ENCODE measurements at places on chromosomes 1 and 21.

- no peak for DNase-seq
These were observed 172.4 kb downstream of the PSMG1 start for GRCh38 chr21:39010629-39011404.

DNA sequence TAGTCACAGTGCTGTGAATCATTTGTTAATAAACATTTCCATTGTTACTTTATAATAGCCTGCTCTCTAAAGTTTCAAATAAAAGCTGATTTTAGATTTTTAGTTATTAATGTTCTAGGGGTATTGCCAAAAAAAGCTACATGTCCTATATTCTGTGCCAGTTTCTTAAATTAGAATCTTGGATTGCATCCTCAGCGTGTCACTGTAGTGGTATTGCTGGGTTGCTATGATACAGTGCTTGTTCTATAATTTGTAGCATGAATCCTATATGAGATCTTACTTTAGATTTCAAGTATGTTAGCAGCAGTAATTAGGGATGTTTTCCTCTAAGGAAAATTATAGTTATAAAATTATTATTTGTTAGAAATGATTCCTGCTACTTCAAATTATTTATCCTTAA, 16.4 kb downstream of the PPP2R5A start:
- DNase-seq: no peak

- DNase-seq: no peak
These were observed 39.5 kb downstream of the IER5 start for GRCh38 chr1:181127898-181128453.

DNA sequence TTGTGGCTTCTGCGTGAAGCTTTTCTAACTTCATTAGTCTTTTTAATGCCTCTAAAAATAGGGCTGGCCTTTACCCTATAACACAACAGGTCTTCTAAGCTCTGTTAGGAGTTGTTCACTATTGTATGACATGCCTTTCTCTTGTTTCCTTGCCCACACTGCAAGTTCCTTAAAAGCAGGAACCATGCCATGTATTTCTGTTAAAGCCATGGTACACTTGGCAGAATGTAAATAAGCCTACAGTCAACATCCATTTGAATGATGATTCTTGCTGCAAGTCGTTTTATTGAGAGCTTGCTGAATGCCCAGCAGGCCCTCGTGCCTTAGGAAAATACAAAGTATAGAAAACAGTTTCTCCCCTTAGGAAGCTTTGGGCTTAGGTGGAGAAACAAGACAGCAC, 214.6 kb downstream of the DUSP10 start:
- DNase-seq: no peak

GRCh38 chr1:23571465-23571864, 12.2 kb upstream of the ID3 start:
- DNase-seq: no peak

DNA sequence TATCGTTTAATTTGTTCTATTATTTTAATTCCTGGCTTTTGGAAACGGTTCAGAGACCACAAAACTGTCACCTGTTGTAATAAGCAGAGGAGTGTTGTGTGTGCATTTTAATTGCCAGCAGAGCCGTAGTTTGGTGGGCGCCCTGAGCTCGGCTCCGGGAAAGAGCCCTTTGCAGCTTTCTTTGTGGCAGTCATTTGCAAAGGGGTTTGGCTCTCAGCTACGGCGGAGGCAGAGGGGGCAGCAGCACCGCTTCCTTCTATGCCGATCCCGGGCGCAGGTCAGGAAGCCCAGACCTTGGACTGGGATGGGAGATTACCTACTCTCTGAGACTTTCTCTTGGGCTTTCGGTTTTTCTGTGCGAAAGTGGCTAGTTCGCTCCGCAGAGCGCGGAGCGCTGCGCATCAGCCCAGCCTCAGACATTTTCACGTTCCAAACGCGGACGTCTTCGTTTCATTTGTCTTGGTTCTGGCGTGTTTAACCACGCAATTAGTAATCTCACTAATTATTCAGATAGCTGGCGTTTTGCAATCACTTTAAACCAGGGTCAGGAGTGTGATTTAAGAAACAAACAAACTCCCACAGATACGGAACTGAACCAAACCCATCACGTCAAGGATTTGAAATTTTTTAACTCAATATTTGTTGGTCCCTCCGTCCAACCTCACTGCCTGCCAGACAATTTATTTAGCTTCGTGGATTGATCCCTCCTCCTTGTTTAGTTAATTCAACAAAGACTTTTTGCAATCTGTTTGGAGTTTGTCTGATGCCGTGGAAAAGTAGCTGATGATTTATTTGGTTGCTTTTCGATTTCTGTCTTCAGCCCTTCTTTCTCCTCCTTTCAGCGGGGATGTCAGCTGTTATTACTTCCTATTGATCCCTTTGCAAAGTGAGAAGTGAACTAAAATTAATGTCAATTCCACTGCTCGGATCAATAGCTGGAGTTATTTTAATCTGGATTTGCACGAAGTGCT, 3.9 kb downstream of the RNF220 start:
- DNase-seq: no peak

- DNase-seq: no peak
These were observed 32.7 kb downstream of the TM2D1 start for GRCh38 chr1:61692155-61692800.

- no peak for DNase-seq
These were observed 263.1 kb downstream of the GRIK3 start for GRCh38 chr1:36771240-36771639.

DNA sequence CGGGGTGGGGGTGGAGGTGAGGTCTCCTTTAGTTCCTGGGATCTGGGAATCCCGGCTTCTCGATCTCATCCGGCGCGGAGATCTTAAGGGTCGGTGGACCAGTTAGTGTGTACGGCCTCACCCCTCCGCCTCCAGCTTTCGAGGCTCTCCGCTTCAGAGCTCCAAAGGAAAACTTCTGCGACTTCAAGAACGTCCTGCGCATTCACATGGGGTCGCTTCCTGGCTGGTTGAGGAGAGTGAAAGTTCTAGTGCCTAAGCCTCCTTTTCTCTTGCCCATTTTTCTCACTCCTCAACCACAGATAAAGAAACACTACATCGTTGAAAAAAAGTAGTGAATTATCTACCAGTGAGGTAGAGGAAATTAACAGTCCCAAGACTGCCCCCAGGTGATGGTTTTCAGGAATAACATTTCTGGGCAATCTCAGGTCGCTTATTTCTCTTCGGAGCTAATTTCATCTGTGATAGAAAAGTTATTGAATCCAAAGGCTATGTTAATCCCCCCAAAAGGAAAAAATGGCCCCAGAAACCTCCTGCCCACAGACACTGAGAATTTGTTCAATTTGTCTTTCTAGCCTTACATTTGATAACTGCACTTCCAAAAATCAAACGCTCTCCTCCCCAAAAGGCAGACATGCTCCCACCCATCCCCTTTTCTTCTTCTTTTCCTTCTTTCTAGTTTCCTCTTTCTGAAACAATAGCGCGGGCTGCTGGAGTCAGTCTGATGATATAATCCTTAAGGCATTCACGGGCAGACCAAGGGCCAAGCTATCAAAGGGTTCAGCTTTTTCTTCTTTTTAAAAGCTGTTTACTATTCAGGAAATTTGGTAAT, 20.6 kb upstream of the TBX15 start:
- no peak for DNase-seq

- no peak for DNase-seq
These were observed 220.7 kb upstream of the C1orf174 start for GRCh38 chr1:4120557-4121292.

GRCh38 chr1:161440312-161440894, 64.9 kb upstream of the FCGR2A start:
- no peak for DNase-seq

GRCh38 chr1:3274972-3275371, 179.5 kb upstream of the ARHGEF16 start:
- DNase-seq: no peak

- no peak for DNase-seq
These were observed 6.4 kb downstream of the ITGB2 start for GRCh38 chr21:44914176-44914874.

- no peak for DNase-seq
These were observed 388.7 kb downstream of the USH2A start for GRCh38 chr1:216034506-216034905.

GRCh38 chr1:18929686-18930085, 26.8 kb downstream of the IFFO2 start:
- no peak for DNase-seq

DNA sequence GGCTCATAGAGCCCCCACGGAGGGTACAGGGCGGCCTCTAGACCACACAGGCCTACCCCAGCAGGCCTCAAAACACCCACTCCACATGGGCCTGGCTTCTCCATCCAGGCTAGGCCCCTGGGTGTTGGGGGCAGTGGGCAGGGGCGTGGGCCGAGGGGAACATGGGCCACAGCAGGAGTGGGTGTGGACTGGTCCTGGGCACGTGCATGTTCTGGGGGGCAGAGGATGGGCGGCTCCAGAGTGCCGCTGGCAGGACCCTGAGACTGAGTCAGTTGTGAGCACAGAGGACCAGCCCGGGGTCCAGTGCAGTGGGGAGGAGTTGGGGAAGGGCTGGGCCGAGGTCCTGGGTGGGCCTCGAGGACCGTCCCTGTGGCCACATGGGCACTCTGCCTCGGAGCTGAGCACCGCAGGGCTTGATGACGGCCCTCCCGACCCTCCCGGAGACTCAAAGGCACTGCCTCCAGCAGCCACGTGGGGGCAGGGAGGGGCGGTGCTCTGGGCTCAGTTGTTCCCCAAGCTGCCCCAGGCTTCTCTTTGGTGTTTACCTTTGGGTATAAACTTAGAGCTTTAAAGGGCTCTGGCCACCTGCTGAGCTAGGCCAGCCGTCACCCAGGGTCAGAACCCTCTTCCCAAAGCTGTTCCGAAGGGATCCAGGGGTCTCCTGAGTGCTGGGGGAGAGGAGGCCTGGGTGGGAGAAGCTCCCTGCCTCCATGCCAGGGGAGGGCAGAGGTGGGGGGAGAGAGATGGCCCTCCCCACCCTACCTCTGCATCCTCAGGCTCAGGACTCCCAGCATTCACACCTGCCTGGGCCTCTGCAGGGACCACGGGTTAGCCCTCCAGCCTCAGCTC, 79.9 kb downstream of the MORN1 start:
- DNase-seq: peak; percentile 44

DNA sequence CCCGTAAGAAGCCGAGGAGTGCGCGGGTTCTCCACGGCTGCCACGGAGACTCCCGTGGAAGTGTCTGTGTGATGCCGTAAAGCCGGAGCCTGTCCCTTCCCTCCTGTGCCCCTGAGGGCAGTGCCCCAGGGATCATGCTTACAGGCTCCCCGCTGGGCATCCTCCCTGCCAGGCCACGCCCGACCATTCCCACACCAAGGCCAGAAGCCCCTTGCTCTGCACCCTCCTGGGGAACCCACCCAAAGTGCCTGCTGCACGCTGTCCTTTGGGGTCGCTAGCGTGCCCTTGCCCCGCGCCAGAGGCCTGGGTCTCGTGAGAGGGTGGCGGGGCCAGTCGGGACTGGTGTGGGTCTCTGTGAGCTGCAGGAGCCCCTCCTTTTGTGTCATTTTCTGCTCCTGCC, 228.5 kb upstream of the C1orf174 start:
- DNase-seq: no peak

DNA sequence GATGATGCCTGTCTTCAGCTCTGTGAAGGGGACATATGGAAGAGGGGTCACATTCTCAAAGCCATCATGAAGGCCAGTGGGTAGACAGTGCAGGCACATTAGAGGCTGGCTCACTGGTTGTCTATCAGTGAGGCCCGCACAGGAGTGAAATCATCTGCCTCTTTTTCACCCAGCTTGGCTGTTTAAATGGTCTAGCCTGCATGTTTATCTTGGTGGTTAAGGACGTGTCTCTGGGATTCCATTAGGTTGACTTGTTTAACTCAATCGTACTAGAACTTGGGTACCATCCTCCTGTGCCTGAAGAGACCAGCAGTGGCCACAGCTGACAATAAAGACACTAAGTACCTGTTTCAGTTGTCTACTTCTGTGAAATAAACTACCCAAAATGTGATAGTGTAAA, 219.3 kb downstream of the PLPP3 start:
- DNase-seq: no peak

DNA sequence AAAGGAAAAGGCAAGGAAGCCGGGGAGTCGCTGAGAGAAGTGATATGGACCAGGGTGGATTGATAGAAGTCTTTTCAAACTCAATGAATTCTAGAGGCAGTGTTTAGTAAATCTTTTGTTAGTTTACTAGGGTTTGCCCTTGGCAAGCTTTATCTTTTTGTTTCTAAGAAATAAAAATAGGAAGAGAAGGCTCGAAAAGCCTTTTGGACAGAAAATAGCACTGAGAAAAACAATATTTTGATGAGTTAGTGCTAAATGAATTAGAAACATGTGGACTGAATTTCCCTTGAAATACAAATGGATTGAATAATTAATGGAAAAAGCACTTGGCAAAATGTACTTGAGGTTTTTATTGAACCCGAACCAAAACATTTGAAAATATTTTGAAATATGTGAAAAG, 121.8 kb upstream of the SPAG17 start:
- DNase-seq: no peak

DNA sequence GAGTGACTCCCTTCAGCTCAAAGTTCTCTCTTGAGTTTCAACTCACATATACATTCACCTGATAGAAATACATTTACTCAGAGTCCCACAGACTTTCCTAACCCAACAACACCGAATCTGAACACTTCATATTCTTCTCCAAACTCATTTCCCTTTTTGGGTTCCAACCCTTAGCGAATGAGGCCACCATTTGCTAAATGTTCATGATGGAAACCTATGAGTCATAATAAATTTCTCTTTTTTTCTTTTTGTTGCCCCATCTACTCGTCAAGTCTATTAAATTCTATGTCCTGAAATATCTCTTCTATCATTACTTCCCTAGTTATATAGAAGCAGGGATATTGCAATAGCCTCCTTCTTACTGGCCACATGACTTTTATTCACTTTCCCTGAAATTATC, 100.1 kb downstream of the HLX start:
- no peak for DNase-seq

DNA sequence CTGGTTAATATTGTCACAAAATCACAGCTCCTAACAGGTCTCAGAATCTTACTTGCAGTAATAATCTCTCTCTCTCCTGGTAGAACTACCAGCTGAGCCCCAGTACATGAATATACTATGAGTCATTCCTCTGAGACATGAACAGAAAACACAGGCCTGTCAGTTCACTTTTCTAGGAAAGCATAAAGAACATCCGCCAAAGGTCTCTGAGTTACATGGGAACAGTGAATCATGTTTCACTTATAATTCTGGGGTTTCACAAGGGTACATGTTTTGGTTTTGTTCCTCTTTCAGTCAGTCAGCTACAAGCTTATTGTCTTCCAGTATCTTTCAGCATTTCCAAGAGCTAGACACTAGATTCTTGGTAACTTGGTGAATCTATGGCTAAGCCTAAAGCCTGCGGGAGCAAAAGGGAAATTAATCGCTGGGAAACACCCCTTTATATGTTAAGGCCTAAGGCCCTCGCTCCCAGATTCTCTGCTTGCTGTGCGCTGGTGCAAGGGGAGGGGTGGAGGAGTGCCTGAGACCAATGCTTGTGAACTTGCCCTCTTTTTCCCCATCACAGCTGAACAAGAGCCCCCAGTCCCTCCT, 31.7 kb downstream of the IFNGR2 start:
- DNase-seq: no peak

DNA sequence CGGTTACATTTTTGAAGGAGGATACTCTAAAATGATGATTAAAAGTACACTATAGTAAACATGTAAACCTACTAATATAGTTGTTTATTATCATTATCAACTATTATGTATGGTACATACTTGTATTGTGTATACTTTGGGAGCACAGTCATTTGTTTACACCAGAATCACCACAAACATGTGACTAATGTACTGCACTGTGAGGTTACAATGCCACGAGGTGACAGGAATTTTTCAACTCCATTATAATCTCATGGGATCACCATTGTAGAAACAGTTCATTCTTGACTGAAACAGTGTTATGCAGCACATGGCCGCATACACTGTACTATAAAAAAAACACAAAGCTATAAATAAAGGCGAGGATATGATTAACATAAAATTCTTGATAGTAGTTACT, 44.3 kb downstream of the GPATCH2 start:
- no peak for DNase-seq

Measured in activated T-helper 1 cell treated with anti-CD3 and anti-CD28 coated beads, Interleukin-2, amount 50 U/mL, for 16 hours (primary cell).